Stimulated activated CD4-positive, alpha-beta T cell treated with anti-CD3 and anti-CD28 coated beads, Interleukin-4, amount 100 ng/mL, for 1 hour (primary cell): ENCODE measurements at places on chromosomes 3 and 15.

- no peak for DNase-seq
Measured at GRCh38 chr15:50134524-50135024, 15.5 kb upstream of the ATP8B4 start.

- no peak for DNase-seq
Measured at GRCh38 chr3:191246630-191247029, 47.6 kb downstream of the OSTN start.

- DNase-seq: no peak
Measured at GRCh38 chr3:48588230-48588629, 6.9 kb downstream of the COL7A1 start.

DNA sequence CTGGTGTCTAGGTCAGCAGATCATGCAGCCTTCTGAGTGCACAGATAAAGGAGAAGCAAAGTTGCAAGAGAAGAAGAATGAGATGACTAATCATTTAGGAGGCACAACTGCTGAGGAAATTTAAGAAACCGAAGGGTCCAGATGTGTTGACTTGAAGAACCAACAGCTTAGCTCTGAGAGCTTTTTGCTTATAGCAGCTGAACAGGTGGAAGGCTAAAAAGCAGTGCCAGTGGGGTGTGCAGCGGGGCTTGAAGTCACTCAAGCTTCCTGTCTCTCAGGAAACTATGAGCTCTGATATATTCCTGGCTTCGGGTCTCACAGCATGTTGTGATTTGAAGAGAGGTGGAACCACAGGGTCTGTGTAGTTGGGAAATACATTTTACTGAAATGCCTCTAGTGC, 305.7 kb downstream of the RYR3 start:
- DNase-seq: no peak

- DNase-seq: no peak
Measured at GRCh38 chr3:186182850-186183249, 74.0 kb upstream of the ETV5 start.

GRCh38 chr3:39327746-39328349, 1.7 kb upstream of the CCR8 start:
- peak; percentile 9 for DNase-seq

- no peak for DNase-seq
Measured at GRCh38 chr3:187340578-187340977, 27.6 kb upstream of the RTP4 start.

- DNase-seq: no peak
Measured at GRCh38 chr15:74396146-74396438, 28.6 kb upstream of the CYP11A1 start.

DNA sequence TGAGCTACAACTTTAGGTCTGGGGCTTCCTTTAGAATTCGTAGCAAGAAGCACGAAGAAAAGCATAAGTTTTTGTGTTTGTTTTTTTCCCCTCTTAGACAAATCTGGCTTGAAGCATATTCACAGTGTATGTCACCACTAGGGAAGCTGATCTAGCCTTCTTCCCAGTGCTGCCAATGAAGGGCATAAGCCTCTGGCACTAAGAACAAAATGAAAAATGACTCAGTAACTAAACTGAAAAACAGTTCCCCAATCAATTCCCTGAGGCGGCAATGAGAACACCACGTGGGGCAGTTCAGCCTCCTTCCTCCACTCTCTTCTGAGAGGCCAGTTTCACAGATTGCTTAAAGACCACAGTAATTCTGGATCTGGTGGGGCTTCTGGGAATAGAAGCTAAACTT, 338.1 kb downstream of the GAP43 start:
- DNase-seq: no peak

GRCh38 chr3:196504556-196504955, 988 bp upstream of the RNF168 start:
- no peak for DNase-seq

- DNase-seq: no peak
Measured at GRCh38 chr3:123841476-123842238, 42.5 kb downstream of the MYLK start.

GRCh38 chr3:167969548-167969947, 126.2 kb downstream of the GOLIM4 start:
- no peak for DNase-seq

DNA sequence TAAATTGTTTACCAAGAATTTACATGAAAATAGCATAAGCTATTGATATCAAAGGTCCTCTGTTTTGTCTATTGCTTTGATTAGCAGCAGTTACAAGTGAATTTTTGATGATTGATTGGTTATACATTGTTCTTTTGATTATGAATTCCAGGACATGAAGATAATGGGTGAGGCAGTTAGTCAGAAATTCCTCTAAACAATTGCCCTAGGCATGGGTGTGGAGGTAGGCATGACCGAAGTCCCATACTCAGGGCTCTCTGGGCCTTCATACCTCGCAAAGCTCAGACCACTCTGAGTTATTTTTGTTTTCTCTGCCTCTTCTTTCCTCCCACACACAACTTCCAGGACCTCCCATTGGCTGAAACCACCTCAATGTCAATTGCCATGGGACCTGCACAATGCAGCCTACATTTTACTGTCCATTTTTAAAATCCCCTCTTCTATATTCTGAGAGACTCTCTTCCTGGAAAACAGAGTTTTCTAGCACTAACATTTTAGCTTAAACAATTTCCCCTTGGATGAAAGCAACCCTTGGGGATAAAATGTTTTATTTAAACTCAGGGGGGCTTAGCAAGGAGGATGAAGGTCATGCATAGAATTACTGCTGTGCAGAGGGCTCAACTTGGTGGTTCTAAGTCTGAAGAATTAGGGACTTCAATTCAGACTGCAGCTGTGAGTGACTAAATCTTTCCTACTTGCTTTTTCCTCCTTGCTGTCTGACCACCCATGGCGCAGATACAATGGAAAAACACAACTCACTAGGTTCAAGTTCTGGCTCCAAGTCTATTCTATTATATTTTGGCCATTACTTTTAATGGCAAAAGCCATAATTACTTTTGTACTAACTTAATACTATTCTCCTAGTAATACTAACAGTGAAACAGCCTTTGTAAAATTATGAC, 594.8 kb downstream of the NTRK3 start:
- no peak for DNase-seq
